CD4-positive, alpha-beta T cell treated with Interleukin-12 subunit alpha and Interleukin-12 subunit beta, for 1 hour (primary cell): ENCODE measurements at places on chromosomes 12 and 14.

DNA sequence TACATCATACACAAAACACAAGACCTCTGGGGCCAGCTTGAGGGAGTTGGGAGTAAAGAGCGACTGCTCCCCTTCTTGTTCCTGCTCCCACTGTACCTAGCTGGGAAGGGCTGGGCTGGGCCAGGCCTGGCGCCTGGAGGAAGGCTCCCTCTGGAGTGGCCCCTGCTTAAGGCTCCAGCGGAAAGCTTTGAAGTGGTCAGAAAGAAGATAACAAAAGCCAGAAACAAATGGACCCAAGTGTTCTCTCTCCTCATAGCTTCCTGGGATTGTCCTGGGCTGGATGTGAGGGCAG, 25.3 kb downstream of the PRPF40B start:
- no peak for DNase-seq

DNA sequence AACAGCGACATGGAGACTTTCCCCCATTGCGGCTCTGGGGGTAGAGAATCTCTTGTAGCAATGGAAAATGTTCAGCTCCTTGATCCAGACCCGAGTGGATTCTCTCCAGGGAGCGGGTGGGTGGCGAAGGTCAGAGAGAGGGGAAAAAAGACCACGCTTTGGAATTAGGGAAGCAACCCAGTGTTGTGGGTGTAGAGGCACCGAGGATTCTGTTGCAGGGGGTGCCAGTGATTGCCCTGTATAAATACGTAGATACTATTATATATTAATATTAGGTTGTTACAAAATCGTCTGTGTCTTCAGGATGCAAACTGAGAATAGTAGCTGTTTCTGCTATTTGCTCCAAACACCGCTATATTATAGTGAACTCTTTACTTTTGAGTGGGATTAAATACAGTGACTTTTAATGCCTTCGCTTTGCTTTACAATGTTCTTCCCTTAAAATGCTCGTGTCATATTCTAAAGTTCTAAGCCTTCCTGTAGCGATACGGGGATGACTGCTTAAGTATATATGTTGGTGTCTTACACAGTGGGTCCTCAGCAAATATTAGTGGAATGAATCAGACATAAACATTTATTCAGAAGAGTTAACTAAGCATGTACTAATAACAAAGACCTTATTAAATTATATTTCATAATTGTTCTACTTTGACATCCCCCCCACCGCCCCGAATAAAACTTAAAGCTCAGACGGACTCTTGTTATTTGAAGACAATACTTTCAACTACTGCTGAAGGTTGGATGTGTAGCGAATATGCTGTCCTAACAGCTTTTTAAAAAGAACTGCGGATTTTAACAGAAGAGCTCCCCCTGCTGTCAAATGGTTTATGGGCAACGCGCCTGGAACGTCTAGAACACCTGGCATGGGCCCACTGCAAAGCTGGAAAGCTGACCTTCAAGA, 136.4 kb upstream of the KRAS start:
- DNase-seq: peak; percentile 91

- no peak for DNase-seq
Observed at GRCh38 chr14:55902241-55902640, 216.0 kb upstream of the PELI2 start.

- no peak for DNase-seq
Observed at GRCh38 chr14:26856876-26857518, 259.2 kb upstream of the NOVA1 start.

- no peak for DNase-seq
Observed at GRCh38 chr12:122843455-122843854, 8.2 kb downstream of the HIP1R start.

- DNase-seq: no peak
Observed at GRCh38 chr14:69473260-69473659, 11.3 kb upstream of the PLEKHD1 start.

DNA sequence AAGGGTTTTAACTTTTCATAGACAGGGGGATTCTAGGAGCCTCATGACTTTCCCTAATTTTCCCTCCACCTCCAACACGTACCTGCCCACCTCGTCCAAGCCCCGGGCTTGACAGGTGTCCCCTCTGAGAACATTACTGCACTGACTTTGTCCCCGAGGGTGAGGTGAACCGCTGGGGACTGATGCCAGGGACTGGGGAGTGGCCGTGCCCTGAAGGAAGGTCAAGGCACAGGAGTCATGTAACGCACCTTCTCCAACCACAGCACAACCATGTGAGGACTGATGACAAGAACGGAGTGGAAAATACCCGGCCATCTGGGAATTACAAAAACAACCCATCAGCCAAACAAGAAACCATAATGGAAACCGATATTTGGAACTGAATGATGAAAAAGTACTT, 214.7 kb upstream of the C14orf180 start:
- no peak for DNase-seq

DNA sequence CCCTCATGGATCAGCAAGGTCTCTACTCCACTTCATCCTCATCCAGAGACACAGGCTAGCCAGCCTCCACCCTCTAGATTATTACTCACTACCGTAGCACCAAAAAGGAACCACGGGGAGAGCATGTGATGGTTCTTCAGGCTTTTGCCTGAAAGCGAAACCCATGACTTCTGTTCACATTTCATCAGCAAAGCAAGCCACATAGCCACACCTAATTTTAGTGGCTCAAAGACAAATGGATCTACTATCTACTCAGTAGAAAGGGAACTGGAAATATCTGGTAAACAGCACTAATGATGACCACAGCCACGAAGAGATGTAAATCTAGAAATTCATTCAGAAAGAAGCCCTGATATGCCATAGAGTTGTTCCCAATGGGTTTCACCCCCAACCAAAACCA, 51.4 kb downstream of the VCPKMT start:
- DNase-seq: peak; percentile 80

DNA sequence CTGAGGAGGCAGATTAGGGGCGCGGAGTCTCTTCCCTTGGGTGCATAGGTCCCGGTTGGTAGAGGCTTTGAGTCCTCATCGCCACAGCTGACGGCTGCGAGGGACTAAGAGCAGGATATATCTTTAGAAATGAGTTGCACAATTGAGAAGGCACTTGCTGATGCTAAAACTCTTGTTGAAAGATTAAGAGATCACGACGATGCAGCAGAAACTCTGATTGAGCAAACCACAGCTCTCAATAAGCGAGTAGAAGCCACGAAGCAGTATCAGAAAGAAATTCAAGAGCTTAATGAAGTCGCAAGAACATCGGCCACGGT, 22.1 kb downstream of the SPATS2 start:
- DNase-seq: no peak

DNA sequence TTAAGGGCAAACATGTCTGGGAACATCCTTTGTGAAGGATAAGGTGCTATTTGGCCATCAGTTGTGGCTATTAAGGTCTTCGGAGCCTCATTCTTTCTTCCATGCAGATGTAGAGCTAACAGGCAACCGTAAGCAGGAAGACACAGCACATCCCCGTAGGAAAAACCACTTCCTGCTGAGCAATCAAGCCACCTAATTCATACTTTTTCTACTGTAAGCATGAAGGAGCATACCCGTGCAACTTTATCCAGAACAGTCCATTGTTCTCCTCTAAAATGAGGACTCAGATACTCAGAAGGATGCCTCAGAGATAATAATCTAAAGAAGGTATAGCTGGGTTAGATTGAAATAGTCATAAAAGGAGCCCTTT, 232.0 kb downstream of the PPM1H start:
- DNase-seq: no peak

DNA sequence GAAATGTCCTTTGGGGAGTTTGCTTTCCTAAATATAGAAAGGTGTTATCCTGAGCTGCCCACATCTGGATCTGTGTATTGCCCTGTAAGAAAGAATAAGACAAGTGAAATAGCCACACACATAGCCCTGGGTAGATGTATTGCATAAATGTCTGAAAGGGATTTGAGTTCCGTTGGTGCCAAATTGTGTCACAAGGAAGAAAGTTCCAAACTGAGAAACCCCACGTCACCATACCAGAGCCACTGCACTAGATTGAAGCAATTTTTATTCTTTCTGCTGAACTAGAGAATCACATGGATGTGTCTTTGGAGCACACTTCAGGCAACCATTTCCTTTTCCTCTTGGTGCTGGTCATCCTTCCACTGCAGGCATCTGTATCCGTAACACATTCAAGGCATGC, 5.0 kb downstream of the RNASE9 start:
- DNase-seq: no peak

GRCh38 chr14:69323999-69324282, 64.0 kb downstream of the GALNT16 start:
- no peak for DNase-seq

DNA sequence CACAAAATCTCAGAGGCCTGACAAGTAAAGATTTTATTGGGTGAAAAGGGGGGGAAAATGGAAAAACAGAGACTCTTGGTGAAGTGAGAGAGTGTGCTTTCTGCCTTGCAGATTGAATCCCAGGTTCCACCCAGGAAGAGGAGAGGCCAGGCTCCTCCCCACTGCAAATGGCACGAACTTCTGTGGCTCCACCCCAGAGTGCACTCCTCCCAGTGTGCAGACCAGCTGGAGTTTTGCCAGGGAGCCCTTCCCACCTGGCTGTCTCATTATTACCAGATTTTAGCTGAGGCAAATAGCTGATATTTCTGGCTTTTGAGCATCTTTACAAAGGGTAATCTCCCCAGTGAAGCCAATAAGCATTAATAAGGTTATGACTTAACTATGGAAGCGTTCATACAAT, 51.9 kb downstream of the TESPA1 start:
- DNase-seq: no peak

DNA sequence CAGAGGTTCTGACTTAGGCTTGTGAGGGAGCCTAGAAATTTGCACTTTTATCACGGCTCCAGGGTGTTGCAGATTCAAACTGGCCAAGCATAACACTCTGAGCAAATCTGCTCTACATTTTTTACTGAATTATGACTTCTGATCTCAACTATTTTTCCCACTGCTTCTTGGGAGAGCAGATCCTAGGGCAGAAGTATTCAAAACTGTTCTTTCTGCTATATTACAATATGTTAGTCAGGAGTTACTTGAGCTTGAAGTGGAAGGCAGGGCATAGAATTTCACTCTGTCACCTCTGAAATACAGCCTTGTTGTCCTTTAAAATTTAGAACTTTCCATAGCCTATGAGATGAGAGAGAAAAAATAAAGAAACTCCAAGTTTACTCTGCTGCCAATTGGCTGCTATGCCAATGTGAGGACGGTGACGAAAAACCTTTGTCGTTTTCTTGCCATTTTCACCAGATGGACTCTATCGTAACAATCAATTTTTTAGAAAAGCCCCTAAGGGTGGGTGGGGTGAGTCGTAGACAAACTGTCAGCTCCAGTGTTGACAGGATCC, 16.4 kb upstream of the KERA start:
- DNase-seq: no peak

DNA sequence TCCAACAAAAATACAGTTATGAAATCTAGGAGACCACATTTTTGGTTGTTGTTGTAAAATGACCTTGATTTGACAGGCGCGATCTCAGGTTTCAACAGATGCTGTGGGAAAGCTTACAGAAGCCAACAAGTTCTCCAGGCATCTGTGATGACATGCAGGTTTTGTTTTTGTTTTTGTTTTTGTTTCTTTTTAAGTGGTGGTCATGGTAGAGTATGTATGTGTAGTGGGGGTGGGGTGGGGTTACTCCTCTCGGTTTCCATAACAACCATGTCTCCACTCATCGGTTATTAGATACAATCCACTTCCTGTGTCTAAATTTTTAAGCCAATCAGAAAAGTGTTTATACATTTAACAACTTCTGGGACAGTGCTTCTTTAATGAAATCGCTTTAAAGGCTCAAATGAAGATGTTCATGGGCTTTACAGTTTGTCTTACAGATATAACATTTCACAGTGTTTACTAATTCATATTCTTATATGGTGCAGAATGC, 199.9 kb upstream of the FOXN3 start:
- DNase-seq: peak; percentile 90

DNA sequence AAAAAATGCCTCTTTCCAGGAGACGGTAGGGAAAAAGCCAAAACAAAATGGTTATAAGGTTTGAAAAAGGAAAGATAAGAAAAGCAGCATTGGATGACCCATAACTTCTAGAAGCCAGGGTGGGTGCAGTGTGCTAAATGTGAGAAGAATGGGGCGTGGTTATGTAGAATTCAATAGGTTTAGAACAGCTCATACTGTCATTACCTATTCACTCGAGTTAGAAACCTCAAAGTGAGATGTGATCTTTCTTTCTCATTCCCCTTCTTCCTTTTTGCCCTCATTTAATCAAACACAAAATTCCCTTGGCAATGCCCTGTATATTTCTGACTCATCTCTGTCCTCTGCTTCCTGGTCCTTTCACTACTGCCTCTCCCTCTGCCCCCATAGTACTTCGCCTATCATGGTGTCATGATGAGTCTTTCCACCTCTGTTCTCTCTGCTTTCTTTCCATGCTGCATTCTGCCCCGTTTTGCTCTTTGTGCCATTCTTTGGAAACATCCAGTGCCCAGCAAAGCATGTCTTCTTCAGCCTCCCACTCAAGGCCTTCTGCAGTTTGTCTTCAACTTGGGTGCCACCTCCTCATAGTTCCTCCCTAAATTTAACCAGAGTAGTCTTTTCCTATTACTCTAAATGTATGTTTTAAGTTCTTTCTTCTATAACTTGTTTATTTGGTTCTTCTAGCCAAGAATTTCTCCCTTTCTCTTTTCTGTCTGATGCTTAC, 496.3 kb downstream of the NRXN3 start:
- DNase-seq: no peak

DNA sequence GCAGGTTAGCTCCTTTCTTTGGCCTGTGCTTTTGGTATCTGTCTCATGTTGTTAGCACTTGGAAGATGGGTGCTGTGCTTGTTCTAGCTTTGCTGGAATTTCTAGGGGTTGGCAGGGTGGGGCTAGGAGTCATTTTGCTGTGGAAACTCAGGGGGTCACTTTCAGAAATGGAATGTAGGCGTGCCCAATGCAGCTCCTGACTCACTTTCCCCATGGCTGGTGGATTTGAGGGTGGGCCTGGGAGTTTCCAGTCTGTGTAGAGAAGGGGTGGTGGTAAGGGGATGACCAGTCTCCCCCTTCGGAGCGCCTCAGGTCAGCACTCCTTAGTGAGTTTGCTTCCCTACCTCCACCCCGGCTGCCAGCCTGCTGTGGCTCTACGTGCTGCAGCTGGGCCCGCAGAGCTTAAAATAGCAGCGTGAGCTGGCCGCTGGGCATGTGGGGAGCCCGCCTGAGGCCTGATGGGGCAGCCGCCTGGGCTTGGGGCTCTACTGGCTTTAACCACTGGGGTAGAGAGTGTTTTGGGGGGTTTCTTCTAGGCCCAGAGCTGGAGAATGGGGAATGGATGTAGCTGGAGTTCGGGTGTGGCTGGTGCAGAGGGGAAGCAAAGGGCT, 108.2 kb downstream of the TSPAN9 start:
- no peak for DNase-seq

- no peak for DNase-seq
Observed at GRCh38 chr12:49331380-49332222, 5.4 kb downstream of the C1QL4 start.
